B cell (primary cell): ENCODE measurements at places on chromosomes 4 and X. TPM values are rescaled to one million over a fixed set of nuclear protein-coding genes. Genes with fewer than 3 reads are reported as not detected.
A peak's percentile ranks its signal among the peaks of the same experiment; 100 is the strongest.

Gene MAGEA10
- not detected in 2 replicates for total RNA-seq

DNA sequence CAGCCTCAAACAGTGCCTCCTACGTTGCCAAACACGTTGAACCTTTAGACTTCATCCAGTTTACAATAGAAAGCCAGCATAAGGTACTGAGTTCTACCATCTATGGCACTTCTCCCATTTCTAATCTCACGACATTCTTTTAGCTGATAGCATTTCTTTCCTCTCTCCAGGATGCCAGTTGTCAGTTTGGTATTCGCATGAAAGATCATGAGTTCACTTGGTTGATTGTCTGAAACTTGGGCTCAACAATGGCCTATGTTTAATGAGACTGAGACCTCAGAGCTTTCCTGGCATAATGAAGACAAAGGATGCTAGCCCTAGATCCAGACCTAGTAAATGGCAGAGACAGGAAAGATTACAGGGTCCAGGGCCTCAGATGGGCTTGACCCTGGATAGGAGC lies 69.2 kb upstream of the SPRY1 start:
- peaks cover 27% of the 10 kb centered on the region for H3K4me1 ChIP-seq
- no peak overlapping the region for H3K4me3 ChIP-seq
- H3K27ac ChIP-seq = no peak overlapping the region
- no peak for DNase-seq
- no peaks in the 10 kb centered on the region for H3K27me3 ChIP-seq

Gene UGT2B15
- not detected in 2 replicates for total RNA-seq

Gene RIPPLY1
- not detected in 2 replicates for total RNA-seq

- no peaks in the 10 kb centered on the region for H3K4me1 ChIP-seq
- no peak overlapping the region for H3K4me3 ChIP-seq
- H3K27ac ChIP-seq = no peak overlapping the region
- H3K36me3 ChIP-seq = no peaks in the 10 kb centered on the region
- H3K27me3 ChIP-seq = no peaks in the 10 kb centered on the region
Observed at GRCh38 chrX:50988649-50989048, 78.1 kb downstream of the BMP15 start.

Gene MID1
- 0.32 and 0.44 TPM in 2 replicates for total RNA-seq

DNA sequence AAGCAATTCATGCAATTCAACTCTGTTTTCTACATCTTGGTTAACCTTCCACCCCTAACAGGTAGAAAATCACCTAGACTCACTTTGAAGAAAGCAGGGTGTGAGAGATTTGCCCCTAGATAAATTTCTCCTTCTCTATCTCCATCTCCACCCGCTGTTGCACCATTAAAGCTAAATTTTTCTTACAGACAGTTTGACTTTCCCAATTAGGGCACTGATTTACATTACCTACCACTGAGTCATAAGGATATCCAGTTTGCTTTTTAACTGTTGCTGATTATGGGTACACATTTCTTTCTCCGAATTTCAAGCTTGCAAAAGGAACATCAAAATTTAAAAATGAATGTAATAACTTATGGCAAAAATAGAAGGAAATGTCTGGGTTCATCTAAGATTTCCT lies 13.0 kb downstream of the SLC7A11 start:
- H3K27ac ChIP-seq = no peak overlapping the region
- no peaks in the 10 kb centered on the region for H3K36me3 ChIP-seq
- no peaks in the 10 kb centered on the region for H3K4me1 ChIP-seq
- no peaks in the 10 kb centered on the region for H3K27me3 ChIP-seq
- no peak for DNase-seq

DNA sequence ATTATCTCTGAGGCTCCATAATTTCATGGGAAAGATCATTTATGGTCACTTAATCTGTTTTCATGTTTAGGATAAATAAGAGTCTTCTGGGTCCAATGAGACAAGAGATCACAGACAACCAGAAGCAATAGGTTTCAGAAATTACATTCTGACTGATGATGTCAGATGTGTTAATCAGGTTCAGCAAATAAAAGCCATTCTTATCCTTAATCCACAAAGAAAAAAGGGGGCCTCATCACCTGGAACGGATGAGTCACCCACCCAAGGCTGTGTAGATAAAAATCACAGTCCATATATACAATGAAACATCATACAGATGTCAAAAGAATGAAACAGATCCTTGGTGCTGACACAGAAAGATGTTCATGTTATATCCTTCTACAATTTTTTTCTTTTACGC lies 36.6 kb downstream of the SYTL4 start:
- H3K27ac ChIP-seq = no peak overlapping the region
- no peaks in the 10 kb centered on the region for H3K36me3 ChIP-seq
- no peak overlapping the region for H3K4me3 ChIP-seq
- H3K4me1 ChIP-seq = peaks cover 5% of the 10 kb centered on the region
- H3K27me3 ChIP-seq = no peaks in the 10 kb centered on the region
- DNase-seq = no peak

DNA sequence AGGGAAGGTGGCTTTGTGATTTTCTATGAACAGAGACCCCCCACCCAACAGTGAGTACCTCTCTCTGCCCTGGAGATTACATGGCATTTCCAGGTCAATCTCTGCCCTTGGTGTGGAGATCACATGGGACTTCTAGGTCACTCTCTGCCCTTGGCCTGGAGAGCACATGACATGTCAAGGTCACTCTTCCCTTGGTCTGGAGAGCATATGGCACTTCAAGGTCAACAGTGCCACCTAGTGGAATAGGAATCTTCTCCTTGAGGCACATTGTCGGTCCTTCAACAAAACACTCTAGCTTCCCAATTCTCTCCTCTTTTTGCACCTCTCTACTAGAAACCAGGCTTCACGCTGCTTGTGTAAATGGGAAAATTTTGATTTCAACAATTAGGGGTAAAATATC lies 66.2 kb upstream of the TACR3 start:
- no peaks in the 10 kb centered on the region for H3K36me3 ChIP-seq
- no peak overlapping the region for H3K27ac ChIP-seq
- no peak overlapping the region for H3K4me3 ChIP-seq
- H3K27me3 ChIP-seq = no peaks in the 10 kb centered on the region
- peak; percentile 3 for DNase-seq
- H3K4me1 ChIP-seq = no peaks in the 10 kb centered on the region

Gene AREG
- 4.6 and 4.9 TPM in 2 replicates for total RNA-seq

DNA sequence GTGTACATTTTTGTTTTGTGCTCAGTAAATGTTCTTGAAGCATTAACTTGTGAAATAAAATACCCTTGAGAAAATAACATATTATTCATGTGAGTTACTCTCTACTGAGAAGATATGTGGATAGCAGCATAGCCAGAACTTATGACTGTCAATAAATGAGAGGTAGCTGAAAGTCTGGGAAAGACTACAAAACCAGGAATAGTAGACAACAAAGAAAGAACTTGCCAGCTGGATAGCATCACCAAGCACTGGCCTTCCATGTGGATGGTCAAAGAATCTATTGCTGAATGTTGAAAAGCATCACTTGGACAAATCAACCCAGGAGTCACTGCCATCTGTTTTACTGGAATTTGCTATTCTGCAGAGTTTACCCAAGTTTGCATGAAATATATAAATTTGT lies 650.0 kb upstream of the HTR2C start:
- no peak for DNase-seq
- no peak overlapping the region for H3K4me3 ChIP-seq
- no peaks in the 10 kb centered on the region for H3K27me3 ChIP-seq

- H3K4me3 ChIP-seq = no peak overlapping the region
- peaks cover 13% of the 10 kb centered on the region for H3K4me1 ChIP-seq
- H3K27me3 ChIP-seq = no peaks in the 10 kb centered on the region
Observed at GRCh38 chrX:47579537-47579936, 2.7 kb upstream of the TIMP1 start.

DNA sequence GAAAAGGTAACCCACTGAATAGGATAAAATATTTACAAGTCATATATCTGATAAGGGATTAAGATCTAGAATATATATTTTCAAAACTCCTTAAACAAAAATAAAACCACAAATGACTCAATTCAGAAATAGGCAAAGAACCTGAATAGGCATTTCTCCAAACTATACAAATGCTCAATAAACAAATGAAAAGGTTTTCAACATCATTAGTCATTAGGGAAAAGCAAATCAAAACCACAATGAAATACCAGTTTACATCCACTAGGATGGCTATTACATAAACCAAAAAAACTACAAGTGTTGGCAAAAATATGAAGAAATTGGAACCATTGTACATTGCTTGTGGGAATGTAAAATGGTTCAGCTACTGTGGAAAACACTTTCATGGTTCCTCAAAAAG lies 167.0 kb upstream of the GALNT7 start:
- H3K36me3 ChIP-seq = no peaks in the 10 kb centered on the region
- H3K27me3 ChIP-seq = no peaks in the 10 kb centered on the region
- no peak for DNase-seq
- no peak overlapping the region for H3K4me3 ChIP-seq
- H3K27ac ChIP-seq = no peak overlapping the region
- H3K4me1 ChIP-seq = no peaks in the 10 kb centered on the region

DNA sequence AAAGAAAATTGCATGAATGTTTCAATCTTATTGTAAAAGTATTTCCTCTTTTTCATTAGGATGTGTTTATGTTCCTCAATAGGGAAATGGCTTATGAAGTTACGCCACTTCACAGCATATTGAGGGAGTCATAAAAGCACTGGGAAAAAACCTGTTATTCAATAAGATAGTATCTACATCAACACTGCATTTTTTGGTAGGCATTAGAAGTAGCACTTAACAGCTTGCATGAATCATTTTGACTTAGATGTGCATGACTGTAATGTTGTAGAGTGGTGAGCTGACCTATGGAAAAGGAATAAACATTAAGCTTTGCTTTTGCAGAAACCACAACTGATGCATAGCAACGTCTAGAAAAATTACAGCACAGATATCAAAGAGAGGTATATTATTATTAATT lies 111.2 kb upstream of the GRXCR1 start:
- no peaks in the 10 kb centered on the region for H3K36me3 ChIP-seq
- H3K27ac ChIP-seq = no peak overlapping the region
- H3K27me3 ChIP-seq = no peaks in the 10 kb centered on the region
- H3K4me3 ChIP-seq = no peak overlapping the region

Gene SPOCK3
- not detected in 2 replicates for total RNA-seq

Gene KIF4A
- 0.07 and 0.22 TPM in 2 replicates for total RNA-seq

Gene RBM3
- total RNA-seq = 190 and 200 TPM in 2 replicates

- no peaks in the 10 kb centered on the region for H3K27me3 ChIP-seq
- H3K4me1 ChIP-seq = no peaks in the 10 kb centered on the region
- no peak overlapping the region for H3K4me3 ChIP-seq
- H3K36me3 ChIP-seq = no peaks in the 10 kb centered on the region
- no peak overlapping the region for H3K27ac ChIP-seq
- no peak for DNase-seq
Observed at GRCh38 chr4:78218260-78218659, 161.1 kb downstream of the FRAS1 start.

Gene ZNF518B
- 36.0 and 39.8 TPM in 2 replicates for total RNA-seq

Gene SLC38A5
- total RNA-seq = 14.8 and 15.1 TPM in 2 replicates

DNA sequence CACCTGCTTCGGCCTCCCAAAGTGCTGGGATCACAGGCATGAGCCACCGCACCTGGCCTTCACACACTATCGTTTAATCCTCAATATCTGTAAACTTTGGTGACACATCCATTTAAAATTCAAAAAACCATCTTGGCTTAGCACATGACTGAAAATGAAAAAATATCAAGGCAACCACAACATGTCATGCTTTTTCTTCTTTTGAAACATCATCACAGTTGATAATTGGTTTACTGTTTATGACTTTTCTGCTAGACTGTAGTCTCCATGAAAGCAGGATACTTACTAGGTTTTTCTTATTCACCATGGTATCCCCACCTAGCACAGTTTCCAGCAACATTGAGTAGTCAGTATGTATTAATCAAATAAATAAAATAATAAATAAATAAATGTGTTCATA lies 11.0 kb downstream of the GNRHR start:
- H3K4me3 ChIP-seq = no peak overlapping the region
- no peaks in the 10 kb centered on the region for H3K36me3 ChIP-seq
- H3K27ac ChIP-seq = no peak overlapping the region
- H3K4me1 ChIP-seq = no peaks in the 10 kb centered on the region
- H3K27me3 ChIP-seq = no peaks in the 10 kb centered on the region

GRCh38 chrX:101973066-101973465 lies 41.2 kb upstream of the ZMAT1 start:
- no peak overlapping the region for H3K27ac ChIP-seq
- no peak for DNase-seq
- H3K4me3 ChIP-seq = no peak overlapping the region
- H3K4me1 ChIP-seq = no peaks in the 10 kb centered on the region
- H3K36me3 ChIP-seq = no peaks in the 10 kb centered on the region

GRCh38 chr4:111066447-111066846 lies 443.6 kb upstream of the PITX2 start:
- DNase-seq = no peak
- H3K4me1 ChIP-seq = no peaks in the 10 kb centered on the region
- no peak overlapping the region for H3K27ac ChIP-seq
- H3K4me3 ChIP-seq = no peak overlapping the region
- no peaks in the 10 kb centered on the region for H3K36me3 ChIP-seq
- H3K27me3 ChIP-seq = no peaks in the 10 kb centered on the region

DNA sequence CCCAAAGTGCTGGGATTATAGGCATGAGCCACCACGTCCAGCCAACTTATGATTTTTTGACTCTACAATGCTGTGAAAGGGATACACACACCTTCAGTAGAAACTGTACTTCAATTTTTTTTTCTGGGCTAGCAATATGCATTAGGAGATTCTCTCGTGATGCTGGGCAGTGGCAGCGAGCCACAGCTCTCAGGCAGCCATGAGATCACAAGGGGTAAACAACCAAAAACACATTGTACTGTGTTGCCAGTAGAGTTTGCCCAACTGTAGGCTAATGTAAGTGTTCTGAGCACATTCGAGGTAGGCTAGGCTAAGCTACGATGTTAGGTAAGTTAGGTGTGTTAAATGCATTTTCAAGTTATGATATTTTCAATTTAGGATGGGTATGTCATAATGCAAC lies 25.7 kb downstream of the RAB33A start:
- no peaks in the 10 kb centered on the region for H3K27me3 ChIP-seq
- H3K4me1 ChIP-seq = no peaks in the 10 kb centered on the region
- no peak for DNase-seq
- H3K36me3 ChIP-seq = no peaks in the 10 kb centered on the region
- H3K27ac ChIP-seq = no peak overlapping the region

DNA sequence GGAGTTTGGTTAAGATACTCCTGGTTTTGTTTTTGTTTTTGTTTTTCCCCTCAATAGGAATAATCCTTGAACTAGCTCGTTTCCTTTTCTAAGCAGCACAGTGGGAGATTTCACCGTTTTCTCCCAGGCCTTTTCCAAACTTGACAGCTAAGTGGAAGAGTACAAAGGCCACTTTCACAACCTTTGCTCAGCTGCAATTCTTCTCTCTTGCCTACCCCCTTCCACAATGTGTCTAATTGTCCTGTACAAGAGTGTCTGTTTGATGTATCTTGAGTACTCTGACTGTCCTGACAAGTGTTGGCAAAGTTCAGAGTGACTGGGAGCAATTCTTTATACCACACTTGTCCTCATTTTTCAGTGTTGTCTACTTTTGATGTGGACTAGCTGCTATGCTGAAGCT lies 674.3 kb upstream of the AMOT start:
- no peak overlapping the region for H3K4me3 ChIP-seq
- H3K4me1 ChIP-seq = no peaks in the 10 kb centered on the region
- H3K27ac ChIP-seq = no peak overlapping the region
- no peaks in the 10 kb centered on the region for H3K36me3 ChIP-seq
- H3K27me3 ChIP-seq = no peaks in the 10 kb centered on the region

Gene AVPR2
- 0.53 TPM in 1 of 2 replicates, not detected in the other for total RNA-seq

GRCh38 chr4:80412322-80412721 lies 76.8 kb downstream of the CFAP299 start:
- no peak for DNase-seq
- H3K4me3 ChIP-seq = no peak overlapping the region
- H3K27ac ChIP-seq = no peak overlapping the region
- no peaks in the 10 kb centered on the region for H3K4me1 ChIP-seq
- H3K27me3 ChIP-seq = no peaks in the 10 kb centered on the region

GRCh38 chr4:102335616-102336015 lies 9.7 kb downstream of the SLC39A8 start:
- H3K27ac ChIP-seq = no peak overlapping the region
- H3K4me1 ChIP-seq = no peaks in the 10 kb centered on the region
- no peaks in the 10 kb centered on the region for H3K36me3 ChIP-seq
- no peaks in the 10 kb centered on the region for H3K27me3 ChIP-seq

Gene MMGT1
- total RNA-seq = 24.4 and 25.1 TPM in 2 replicates

Gene MAGEB1
- not detected in 2 replicates for total RNA-seq
